Right lung (tissue), 10 donors: ENCODE measurements at places on chromosomes 13 and 19. TPM values are rescaled to one million over a fixed set of nuclear protein-coding genes. Genes with fewer than 3 reads are reported as not detected.

FGF9 gene
- 19.7 TPM for polyA plus RNA-seq

DNA sequence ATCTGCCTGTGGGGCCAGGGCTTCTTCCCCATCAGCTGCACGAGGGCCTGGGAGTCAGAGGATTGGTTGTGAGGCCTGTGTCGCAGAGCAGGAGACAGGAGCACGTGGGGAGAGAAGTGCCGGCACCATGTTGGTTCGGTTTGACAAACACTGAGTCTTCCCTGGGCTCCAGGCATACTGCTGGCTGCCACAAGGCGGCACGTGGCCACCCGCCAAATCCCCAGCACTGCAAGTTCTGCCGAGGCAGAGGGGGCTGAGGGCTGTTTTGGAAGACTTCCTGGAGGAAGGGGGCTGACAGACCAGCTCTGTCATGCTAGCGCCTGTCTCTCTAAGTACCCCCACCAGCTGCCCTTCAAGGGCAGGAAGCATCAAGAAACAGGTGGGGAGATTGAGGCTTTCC is 9.5 kb downstream of the SHANK1 start:
- DNase-seq, result no peak

DNA sequence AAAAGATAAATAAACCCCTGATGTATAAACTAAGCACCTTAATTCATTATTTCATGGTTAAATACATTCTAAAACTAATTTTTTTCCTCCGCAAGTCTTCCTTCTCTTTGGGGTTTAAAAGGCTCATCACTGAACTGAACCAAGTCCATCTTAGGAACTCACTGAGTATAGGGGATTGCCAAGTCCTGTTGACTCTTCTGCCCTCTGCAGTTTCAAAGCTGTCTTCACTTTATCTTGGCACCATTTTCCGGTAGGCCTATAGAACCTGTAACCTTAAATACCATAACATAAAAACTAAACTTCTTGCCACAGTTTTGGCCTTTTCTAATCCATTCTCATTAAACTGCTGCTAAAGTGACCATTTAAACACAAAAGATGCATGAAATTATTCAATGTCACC is 66.5 kb upstream of the USPL1 start:
- no peak for DNase-seq

HIF3A gene
- polyA plus RNA-seq, result 112 TPM

DNA sequence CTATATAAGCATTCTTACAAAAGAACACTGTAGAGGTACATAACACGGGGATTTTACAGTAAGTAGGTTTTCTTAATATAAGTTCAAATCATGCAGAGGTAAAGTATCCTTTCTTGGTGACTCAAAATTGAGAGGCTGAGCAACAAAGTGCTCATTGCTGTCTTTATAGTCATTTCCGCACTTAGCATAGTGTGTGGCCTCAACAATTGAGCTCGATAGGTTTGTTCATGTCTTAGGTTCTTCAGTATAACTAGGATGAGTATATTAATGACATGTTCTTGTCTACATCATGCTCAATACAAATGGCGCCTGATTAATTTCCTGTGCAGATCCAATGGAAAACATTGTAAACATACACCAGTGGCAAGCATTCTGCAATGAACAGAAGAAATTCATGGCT is 1.4 kb downstream of the WDFY2 start:
- no peak for DNase-seq

FPR3 gene
- polyA plus RNA-seq, result 1.2 TPM

CERS1 gene
- polyA plus RNA-seq, result 2.0 TPM

GRCh38 chr13:72952529-72953141 is 106.2 kb upstream of the KLF5 start:
- no peak for DNase-seq
